Liver (tissue), 10 donors: ENCODE measurements at places on chromosomes 12 and 14. TPM values are rescaled to one million over a fixed set of nuclear protein-coding genes. Genes with fewer than 3 reads are reported as not detected.
A peak's percentile ranks its signal among the peaks of the same experiment; 100 is the strongest.

DNA sequence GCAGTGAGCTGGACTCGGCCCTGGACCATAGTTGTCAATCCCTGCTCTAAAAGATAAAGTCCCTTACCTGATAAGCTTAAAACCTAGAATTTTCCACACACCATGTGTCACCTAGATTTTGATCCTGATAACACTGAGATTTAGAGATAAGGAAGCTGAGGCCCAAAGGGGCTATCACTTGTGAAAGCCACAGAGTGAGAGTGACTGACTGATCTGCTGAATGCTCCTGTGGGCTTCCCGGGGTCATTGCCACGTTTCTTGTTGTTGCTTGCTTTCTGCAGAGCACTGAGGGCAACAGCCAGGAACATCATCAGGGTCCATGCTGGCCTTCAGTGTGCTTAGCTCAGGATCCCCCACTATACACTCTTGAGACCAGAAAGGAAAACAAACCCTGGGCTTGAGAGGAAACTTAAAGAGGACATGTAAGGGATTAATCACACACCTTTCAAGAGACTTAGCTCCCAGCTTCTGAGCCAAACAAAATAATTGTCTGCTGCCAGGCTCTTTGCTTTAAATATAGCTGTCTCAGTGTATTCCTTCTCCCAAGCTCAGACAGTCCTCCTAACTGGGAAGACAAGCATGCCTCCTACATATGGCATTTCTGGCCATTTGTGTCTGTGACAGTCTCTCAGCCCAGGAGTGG, 82.6 kb upstream of the ARHGAP5 start:
- DNase-seq, result no peak

DNA sequence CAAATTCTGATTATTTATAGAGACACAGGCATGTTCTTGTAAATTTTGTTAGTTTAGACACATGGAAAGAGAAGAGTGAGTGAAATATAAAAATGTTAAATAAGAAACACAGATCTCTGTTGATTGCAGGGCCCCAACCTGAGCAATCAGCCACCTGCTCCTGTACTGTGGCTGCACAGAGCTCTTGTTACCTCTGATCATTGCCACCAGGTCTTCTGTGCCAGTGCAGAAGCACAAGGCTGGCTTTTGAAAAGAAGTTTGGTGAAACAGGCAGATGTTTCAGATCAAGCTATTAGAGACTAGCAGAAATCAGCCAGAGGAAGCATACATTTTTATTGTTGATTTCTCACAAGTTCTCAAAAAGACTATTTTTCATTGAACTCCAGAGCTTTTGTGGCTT, 434.1 kb upstream of the OR4E1 start:
- DNase-seq, result no peak

Gene RBM25
- 26.2 TPM for polyA plus RNA-seq

DNA sequence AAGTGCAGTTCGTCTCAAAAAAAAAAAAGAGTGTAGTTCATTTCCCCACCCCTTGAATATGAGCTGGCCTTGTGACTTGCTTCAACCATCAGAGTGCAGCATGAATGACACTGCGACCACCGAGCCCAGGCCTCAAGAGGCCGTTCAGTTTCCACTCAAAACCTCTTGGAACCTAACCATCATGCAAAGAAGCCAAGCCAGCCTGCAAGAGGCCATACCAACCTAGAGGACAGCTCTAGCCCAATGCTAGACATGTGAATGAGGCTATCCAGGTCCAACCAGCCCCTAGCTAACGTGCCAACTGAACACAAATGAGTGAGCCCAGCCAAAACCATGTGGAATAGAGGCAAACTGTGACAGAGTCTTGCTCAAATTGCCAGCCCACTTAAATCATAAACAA, 29.7 kb downstream of the R3HDM2 start:
- DNase-seq, result no peak

- DNase-seq, result no peak
Measured at GRCh38 chr12:115384391-115384790, 700.4 kb upstream of the TBX3 start.

Gene MIPOL1
- polyA plus RNA-seq, result 0.51 TPM

DNA sequence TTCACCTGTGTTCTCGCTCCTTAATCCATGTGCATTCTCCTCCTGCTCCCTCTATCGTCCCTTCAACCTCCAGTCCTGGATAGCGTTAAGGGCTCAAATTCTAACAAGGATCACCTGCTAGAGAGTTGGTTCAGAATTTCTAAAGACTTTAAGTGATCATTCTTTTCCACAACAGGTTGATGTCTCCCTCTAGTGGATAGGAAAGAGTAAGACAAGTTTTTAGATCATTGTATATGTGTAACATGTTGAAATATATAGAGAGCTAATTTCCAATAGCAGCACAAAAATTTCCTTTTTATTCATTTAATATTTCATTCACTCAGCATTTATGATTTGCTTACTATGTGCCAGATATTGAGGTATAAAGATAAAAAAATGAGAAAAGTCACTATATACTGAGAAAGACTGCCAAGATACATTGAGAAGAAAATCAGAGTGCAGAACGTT, 9.3 kb upstream of the ESR2 start:
- no peak for DNase-seq

- DNase-seq, result no peak
Measured at GRCh38 chr14:101460521-101460920, 100.8 kb upstream of the DIO3 start.

Gene HOXC13
- not detected for polyA plus RNA-seq

Gene STYK1
- 0.03 TPM for polyA plus RNA-seq

GRCh38 chr12:129873833-129874208, 30.0 kb downstream of the TMEM132D start:
- no peak for DNase-seq

GRCh38 chr12:97022536-97023230, 115.6 kb downstream of the NEDD1 start:
- no peak for DNase-seq

GRCh38 chr12:27511031-27511722, 12.8 kb upstream of the PPFIBP1 start:
- no peak for DNase-seq

DNA sequence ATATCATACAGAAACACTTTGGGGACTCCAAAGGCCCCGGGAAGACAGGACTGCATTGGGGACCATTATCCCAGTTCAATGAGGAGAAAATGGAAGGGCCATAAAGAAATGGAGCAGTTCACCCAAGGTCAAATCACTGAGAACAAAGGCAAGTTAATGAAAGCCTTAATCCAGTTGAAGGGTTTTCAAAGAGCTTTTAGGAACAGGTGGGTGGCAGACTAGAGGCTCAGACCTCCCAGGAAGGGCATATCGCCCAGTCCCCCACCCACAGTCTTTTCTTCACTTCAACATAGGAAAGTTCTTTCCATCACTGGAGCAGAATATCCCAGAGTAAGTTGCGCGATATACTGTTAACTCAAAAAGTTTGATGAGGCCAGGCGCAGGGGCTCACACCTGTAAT, 136.1 kb upstream of the CCND2 start:
- no peak for DNase-seq

- DNase-seq, result peak; percentile 89
Measured at GRCh38 chr12:8032242-8033152, at the start of gene FOXJ2. Gene FOXJ2 (plus strand): TSS chr12:8032716. CDS start chr12:8039833, 7,117 bp downstream.

GRCh38 chr12:3453990-3454680, 36.9 kb upstream of the PRMT8 start:
- DNase-seq, result no peak

- DNase-seq, result no peak
Measured at GRCh38 chr14:91723501-91723900, 8.4 kb downstream of the CATSPERB start.

Gene BTG1
- polyA plus RNA-seq, result 13.7 TPM

DNA sequence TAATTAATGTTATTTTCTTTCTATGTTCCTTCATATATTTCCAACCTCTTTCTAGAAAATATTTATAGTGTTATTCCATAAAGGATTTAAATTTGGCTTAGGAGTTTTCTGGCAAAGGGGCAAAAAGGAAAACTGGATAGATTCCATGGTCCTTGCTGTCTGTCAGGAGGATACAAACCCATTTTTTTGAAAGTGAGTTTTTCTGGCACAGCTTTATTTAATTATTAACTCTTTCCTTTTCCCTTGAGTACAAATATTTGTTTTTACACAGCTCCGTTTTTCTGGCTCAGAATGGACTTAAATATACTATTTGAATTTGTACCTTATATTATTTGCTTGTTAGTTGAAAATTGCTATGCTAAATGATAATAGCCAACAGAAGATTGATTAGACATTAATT, 56.3 kb downstream of the MNAT1 start:
- no peak for DNase-seq

DNA sequence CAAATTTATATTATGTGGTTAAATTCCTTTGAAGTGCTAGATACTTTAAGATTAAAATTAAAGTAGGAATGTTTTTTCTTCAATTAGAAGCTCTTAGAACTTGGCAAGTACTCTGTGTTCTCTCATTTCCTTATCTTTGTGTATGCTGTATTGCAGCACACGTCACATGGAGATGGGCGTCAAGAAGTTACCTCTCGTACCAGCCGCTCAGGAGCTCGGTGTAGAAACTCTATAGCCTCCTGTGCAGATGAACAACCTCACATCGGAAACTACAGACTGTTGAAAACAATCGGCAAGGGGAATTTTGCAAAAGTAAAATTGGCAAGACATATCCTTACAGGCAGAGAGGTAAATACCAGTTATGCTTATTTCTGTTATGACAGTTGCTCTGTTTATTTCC, 19.7 kb downstream of the MARK3 start:
- no peak for DNase-seq

DNA sequence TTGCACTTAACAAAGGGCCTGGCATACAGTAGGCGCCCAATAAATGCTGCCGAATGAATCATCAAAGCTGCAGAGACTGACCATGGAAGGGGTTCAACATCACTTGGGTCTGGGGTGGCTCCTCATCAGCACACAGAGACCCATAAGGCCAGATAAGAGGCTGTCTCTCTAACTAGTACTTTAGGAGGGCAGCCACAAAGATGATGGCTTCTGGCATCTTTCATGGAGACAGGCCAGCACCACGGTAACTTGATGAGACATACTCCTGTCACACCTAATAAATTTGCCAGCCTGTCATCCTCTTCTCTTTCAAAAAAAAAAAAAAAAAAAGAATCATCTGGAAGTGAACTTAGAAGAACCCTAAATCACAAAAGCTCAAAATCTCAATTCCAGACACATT, 3.4 kb downstream of the PRIMA1 start:
- DNase-seq, result no peak

DNA sequence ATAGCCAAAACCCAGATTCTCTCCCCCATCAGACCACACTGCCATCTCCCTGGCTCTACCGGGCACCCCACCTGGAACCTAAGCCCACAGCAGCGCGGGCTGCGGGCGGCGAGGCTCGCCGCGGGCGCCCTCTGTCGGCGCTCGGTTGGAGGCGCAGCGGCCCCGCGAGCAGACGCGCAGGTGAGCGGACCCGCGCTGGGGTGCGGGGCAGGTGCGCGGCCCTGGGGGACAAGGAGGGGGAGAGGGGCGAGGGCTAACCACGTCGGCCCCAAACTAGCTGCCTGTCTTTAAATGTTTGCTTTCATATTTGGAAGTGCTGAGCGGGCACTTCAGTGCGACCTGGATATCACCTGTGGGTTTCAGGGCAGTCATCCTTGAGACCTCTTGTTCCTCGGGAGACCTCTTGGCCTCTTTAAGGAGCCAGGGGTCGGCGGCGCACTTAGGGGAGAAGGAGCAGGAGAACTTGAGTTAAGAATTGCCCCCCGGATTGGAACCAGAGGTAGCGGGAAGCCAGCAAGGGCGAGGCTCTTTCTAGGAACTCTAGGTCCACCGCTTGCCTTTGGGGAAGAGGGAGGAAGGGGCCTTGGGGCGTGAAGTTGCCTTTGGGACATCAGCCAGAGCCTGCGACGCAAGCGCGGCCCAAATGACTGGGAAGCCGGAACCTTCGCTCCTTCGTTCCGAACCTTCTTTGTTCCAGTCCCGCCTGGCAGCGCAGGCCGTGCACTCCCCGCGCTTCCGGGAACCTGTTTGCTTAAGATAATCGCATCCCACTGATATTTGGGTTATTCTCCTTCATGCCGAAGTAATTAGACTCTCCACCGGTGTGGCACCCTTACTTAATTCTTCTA, 78.7 kb downstream of the NEDD1 start:
- DNase-seq, result peak; percentile 71

Gene TEX52
- polyA plus RNA-seq, result not detected

DNA sequence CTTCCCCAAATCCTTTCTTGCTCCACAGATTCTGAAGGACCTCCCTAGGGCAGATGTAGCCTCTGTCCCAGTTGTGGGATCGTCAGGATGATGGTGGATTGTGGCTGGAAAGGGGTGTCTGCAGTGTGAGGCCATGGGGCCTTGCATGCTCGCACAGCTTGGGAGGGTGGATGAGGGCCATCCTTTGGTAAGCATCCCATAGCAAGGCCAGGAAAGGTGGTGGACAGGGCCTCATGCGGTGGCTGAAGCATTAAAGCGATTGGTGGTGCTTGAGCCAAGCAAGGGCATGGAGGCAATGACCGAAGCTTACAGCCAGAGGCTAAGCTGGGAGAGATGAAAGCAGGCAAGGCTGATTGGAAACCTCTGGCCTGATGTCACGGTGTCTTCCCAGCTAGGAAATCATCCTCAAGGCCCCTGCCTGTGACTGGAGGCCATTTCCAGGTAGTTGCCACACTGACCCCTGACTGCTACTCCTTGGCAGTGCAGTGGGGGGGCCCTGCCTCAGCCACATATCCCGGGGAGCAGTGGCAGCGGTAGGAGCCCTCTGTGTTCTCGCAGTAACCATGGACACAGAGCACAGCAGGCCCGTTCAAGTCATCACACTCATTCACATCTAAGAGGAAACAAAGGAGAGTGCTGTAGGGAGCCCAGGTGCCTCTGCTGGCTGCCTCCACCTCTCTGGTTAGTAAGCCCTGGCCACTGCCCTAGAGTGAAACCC, 7.0 kb downstream of the ISCA2 start:
- DNase-seq, result peak; percentile 32

Gene CYP27B1
- polyA plus RNA-seq, result 0.06 TPM

DNA sequence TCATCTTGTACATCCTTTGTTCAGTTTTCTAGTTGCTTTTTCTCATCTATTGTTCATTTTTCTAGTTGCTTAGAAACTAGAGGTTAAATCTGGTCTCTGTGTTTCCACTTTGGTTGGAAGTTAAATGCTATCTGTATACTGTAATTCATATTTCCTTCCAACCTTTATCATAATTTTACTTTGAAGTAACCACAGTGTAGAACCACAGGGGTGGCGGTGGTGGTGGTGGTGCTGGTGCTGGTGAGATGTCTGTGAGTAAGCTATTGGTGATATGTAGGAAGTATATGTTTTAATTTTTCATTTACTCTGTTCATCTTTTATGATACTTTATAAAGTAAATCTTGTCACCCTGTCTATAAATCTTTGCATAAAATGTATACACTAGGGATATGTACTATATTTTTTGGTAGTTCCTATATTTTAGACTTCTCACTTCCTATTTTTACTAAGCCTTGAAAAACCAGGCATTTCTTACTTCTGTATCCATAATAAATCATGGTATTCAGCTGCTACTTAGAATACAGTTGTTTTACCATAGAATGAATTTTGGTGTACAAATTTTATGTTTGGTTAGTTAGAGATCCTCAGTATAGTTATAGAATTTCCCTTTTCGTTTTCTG, 31.9 kb downstream of the CCDC91 start:
- DNase-seq, result no peak

Gene SLC25A21
- polyA plus RNA-seq, result 0.13 TPM

GRCh38 chr12:90407841-90408240, 547.1 kb downstream of the CCER1 start:
- DNase-seq, result no peak
